D721Med (cell line): ENCODE measurements at places on chromosomes 7 and 10.

DNA sequence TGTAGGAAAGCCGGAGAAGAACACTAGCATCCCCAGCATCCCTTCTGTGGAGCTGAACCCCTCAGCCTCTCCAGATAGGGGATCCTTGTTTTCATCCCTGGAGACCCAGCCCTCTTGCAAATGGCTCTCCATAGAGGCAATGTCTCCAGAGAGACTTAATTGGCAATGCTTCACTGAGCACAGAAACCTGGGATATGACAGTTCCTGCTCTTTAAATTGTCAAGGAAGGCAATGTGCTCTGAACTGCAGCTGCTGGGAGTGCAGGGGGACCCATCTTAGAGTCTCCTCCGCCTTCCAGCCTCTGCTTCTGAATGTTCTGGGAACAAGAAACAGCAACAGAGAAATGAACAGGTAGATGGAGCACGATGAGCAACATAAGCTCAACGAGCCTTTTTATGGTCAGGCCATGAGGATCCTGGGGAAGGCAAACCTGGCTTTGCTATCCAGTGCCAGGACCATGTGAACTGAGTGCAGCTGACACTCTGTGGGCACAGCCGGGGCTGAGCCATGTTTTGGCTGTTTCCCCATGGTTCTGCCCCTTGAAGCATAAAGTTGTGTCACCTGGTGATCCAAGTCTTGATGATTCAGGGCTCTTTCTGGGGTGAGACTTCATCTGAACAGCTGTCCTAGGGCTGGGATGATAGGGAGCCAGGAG lies 481.0 kb downstream of the PLXNA4 start:
- DNase-seq, result no peak

DNA sequence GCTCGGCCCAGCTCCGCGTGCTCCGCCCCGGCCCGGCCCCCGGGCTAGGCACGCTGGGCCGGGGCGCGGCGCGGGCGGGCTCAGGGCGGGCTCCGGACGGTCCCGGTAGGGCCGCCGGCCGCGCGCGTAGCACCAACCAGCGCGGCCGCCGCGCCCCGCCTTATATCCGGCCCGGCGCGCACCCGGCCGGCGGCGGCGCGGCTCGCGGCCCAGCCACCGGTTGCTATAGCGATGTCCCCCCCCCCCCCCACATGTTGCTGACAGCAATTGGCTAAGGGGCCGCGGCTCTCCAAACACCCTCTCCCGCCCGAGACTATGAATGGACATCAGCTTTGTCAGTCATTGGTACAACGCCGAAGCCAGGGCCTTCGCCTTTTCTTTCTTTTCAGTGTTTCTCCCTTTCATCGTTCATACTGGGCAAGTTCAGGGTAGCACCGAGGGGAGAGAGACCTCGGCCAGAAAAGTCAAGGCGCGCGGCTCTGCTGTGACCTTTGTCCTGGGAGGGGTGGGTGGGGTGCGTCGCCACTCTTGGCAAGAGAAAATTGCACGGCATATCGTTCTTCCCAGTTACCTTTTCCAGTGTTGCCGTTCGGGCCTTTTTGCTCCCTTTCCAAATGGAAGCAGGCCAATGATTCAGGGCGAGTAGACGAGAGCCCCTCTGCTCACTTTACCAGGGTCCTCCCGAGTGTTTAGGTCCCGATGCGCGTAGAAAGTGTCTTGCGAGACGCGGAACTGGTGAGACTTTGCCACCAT lies 354.2 kb downstream of the DNAJB6 start:
- DNase-seq, result no peak

DNA sequence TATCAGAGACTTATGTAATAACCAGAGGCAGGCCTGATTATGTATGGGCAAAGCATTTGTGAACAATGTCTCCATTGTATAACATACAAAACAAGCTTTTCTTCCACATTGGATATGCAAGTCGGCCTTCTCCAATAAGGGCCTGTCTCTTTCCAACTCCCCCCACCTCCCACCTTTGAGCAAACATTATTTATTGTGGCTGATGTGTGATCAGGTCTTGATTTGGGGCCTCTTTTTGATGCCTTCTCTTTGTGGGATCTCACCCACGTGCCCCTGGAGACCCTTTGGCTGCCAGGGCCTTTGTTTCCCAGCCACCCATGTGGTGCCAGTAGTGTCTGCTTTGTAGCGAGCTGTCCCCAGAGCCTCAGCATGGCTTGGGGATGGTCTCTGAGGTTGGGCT lies 53.0 kb downstream of the TCF7L2 start:
- DNase-seq, result no peak

- no peak for DNase-seq
Measured at GRCh38 chr10:46236546-46236887, 50.3 kb upstream of the ANTXRL start.

DNA sequence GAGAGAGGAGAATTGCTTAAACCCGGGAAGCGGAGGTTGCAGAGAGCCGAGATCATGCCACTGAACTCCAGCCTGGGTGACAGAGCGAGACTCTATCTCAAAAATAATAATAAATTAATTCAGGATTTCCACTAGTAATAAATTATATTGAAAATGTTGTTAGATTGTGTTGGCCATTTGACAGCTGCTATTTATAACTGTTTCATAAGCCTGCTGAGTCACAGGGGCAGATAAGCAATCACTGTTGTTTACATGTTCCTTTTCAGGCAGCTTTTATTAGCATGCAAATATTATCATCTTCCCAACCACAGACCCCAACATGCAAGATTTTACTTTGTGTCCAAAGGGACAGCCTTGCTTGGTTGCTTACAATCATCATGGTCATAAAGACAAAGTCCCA lies 49.5 kb upstream of the ZNF138 start:
- DNase-seq, result no peak

GRCh38 chr10:75977139-75977538 lies 545.7 kb downstream of the LRMDA start:
- no peak for DNase-seq

DNA sequence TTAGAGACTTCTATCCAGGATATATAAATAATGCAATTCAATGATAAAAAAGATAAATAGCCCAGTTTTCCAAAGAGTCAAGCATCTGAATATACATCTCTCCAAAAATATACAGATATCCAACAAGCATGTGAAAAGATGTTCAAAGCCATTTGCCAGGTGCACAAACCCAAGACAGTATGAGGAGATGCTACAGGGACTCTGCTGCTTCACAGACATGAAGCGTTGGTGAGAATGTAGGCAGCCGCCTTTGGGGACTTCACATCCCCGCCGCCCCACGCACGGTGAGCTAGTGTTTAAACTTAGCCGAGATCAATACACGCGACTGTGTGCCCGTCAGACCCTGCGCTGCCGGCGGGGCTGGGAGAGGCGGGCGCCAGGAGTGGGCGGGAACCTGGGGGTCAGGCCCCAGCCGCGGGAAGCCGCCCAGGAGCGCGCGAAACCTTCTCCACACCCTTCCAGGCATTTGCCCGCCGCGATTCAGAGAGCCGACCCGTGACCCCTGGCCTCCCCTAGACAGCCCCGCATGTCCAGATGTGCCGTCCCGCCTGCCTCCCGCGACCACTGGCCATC lies 927 bp upstream of the ALOX5 start:
- no peak for DNase-seq

DNA sequence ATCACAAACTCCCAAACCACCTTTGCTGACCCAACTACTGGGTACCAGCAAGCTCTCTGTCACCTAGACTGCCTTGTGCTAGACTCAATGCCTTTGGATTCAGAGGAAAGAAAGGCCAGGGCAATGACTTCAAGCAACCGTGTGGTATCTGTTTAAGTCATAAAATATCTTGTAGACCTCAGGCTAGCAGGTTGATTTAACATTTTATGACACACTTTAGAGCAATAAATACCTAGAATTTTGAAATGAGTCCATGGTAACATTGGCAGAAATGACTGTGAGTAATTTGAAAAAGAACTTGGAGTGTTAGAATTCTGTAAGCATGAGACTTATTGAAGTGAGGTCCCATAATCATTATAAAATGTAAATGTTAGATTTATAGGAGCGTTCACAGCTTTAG lies 87.2 kb downstream of the TWIST1 start:
- DNase-seq, result no peak

- no peak for DNase-seq
Measured at GRCh38 chr7:137007001-137007694, 138.7 kb downstream of the CHRM2 start.

DNA sequence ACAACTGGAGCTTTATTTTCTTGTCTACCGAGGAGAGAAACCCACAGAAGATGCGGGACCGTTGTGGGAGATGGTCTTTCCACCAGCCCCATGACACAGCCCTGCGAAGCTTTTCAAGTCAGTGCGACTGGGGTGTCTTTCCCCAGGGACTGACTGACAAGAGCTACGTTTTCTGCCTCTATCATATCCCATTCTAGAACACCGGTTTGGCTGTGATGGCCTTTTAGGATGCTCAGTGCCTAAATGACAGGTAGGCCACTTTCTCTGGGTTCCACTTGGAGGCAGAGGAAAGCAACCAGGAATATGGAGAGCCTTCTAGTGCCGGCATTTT lies 16.9 kb downstream of the SLC13A4 start:
- no peak for DNase-seq

GRCh38 chr10:34475786-34476185 lies 339.3 kb downstream of the PARD3 start:
- DNase-seq, result no peak

- no peak for DNase-seq
Measured at GRCh38 chr7:11716185-11716584, 115.8 kb downstream of the THSD7A start.

DNA sequence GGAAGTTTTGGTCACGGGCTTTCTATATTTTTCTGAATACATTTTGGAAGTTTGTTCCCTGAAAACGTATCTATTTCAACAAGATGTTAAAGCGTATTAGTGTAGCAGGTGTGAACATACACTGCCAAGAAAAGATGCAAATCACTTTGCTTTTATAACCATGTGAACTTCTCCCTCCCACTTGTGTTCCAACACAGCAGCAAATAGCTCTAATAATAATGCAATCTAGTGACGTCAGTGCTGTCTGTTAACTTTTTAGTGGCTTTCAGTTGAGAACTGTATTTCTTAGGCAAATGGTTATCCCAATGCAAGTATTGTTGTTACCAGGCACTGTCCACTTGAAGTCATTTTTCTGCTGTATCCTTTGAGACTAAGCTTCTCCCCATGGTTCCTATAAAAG lies 188.4 kb upstream of the IGFBP3 start:
- no peak for DNase-seq

DNA sequence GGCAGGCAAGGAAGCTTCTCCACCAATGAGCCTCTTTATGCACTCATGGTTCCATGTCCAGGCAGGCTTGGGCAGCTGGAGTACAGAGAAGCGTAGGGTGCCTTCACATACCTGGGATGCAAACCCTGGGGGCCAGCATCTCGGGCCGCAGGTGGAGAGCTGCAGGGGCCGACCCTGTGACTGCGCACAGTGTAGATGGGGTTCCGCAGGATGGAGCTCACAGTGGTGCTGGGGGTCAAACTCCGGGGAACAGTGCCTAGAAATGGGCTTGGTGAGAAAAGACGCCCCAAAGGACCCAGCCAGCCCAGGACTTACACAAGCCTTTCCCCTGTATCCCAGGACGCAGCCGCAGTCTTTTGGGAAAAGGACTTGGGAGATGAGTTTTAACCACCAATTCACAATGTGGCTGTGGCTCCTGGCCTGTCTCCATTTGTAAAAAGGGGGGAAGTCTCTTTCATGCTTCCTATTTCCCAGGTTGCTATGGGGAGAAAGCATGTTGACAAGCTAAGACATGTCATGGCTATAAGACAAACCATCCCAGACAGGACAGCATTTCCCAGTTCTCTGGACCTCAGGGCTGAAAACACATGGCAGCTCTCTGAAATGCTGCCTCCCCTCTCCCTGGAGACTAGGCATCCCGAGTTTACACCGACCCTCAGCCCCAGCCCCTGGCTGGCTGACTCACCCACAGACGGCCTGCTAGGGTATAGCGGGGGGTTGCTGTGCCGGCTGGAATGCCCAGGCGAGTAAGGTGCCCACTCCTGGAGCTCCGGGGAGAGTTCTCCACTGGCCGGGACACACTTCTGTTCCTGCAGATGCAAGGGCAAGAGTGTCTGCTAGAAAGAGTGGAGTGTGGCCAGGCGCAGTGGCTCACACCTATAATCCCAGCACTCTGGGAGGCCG lies 107.1 kb downstream of the DLG5 start:
- no peak for DNase-seq

DNA sequence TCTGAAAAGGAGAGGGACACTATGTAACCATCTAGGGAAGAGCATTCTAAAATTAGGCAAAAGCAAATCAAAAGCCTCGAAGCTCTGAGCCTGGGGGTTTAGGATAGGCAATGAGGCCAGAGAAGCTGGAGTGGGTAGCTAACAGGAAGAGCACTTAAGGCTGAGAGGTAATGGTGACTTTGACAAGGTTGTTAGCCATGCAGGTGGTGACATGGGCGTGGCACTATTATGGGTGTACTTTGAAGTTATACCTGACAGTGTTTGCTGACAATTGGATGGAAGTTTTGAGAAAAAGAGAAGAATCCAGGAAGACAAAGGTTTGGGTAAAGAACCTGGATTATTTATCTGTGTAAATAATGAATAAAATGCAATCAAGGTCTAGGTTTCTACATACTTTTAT lies 383.0 kb upstream of the SEMA3C start:
- no peak for DNase-seq

- no peak for DNase-seq
Measured at GRCh38 chr10:6115824-6116350, 27.1 kb downstream of the RBM17 start.

DNA sequence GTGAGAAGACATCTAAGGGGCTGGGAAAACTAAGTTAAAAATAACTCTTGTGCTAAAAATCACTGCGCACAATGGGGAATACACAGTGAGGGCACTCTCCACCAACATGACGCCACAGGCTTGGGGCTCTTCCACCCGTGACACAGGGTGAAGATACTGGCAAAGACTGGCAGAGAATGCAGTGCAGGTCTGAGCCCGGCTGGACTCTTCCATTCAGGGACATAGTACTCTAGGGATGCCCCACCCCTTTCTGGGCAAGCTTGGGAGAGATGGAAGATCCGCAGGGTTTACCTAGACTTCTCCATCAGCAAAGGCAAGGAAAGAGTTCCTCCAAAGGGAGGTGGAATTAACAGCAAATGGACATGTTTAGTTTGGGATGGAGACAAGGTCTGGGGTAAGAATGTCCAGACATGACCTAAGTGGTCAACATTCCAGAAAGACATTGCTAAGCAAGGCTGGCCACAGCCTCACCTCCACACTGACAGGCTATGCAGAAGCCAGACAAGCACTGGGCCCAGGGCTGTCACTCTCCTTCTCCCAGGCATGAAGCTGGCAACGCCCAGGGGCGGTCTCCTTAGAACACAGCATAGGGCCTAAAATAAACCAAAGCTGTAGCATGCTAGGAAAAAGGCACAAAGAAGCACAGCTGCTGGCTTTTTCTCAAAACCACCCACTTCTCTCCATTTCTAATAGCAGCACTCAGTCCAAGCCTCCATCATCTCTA lies 28.1 kb downstream of the XPNPEP1 start:
- no peak for DNase-seq

- DNase-seq, result no peak
Measured at GRCh38 chr10:111083222-111084095, 6.6 kb downstream of the ADRA2A start.

GRCh38 chr7:106824458-106824857 lies 40.6 kb upstream of the PIK3CG start:
- no peak for DNase-seq
